ENCODE measurements at places on chromosomes 5 and 9. TPM values are rescaled to one million over a fixed set of nuclear protein-coding genes. Genes with fewer than 3 reads are reported as not detected.

Gene SLC6A3
- 0.85 TPM for total RNA-seq

Gene SEMA4D
- 48.0 TPM for total RNA-seq

Gene BARHL1
- not detected for total RNA-seq

Gene SLC45A2
- not detected for total RNA-seq

Gene PPP2R2B
- 21.3 TPM for total RNA-seq

Gene NIM1K
- total RNA-seq, result not detected

DNA sequence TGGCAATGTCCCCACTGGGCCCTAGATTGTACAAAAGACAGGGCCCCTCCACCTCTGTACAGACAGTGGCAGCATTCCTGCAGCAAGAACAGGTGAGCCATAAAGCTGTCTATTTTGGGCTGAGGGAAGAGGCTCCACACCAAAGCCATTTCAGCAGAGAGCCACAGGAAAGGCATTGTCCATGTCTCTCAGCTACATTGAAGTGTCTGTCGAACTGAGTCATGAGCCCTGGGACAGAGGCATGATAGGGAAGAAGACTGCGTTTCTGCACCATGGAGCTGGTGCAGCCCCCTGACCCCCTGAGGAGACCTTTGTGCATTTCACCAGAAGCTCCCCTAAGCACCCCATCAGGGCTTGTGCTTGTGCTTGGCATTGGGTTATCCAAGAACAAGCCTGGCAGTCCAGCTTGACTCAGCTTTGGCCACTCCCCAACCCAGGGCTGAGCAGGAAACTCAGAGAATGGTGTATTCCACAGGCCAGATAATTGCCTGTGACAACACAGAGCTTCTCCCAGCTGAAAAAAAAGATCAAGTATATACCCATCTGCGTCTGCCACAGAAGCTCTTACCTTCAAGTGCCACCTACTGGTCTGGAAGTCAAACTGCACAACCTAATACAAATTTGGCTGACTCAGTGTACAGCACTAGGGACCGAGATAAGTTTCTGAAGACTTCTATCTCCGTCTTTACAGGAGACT, 5.9 kb upstream of the FRMD3 start:
- H3K4me3 ChIP-seq, result no peak overlapping the region
- peaks cover under 1% of the 10 kb centered on the region for H3K4me1 ChIP-seq

DNA sequence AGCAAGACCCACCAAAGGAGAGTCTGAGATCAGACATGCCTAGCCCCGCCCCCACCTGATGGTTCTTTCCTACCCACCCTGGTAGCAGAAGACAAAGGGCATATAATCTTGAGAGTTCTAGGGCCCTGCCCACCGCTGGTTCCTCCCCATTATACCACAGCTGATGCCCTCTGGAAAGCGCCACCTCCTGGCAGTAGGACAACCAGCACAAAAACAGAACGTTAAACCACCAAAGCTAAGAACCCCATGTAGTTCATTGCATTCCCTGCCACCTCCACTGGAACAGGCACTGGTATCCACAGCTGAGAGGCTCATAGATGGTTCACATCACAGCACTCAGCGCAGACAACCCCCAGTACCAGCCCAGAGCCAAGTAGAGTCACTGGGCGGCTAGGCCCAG, 81.2 kb upstream of the TRPC7 start:
- peak; percentile 37 for DNase-seq
- H3K36me3 ChIP-seq, result no peaks in the 10 kb centered on the region
- no peaks in the 10 kb centered on the region for H3K27me3 ChIP-seq
- H3K4me3 ChIP-seq, result no peak overlapping the region
- H3K27ac ChIP-seq, result no peak overlapping the region
- H3K4me1 ChIP-seq, result peaks cover 17% of the 10 kb centered on the region

GRCh38 chr5:173869316-173869715, 18.8 kb upstream of the CPEB4 start:
- no peak overlapping the region for H3K27ac ChIP-seq
- DNase-seq, result no peak
- H3K4me3 ChIP-seq, result no peak overlapping the region

DNA sequence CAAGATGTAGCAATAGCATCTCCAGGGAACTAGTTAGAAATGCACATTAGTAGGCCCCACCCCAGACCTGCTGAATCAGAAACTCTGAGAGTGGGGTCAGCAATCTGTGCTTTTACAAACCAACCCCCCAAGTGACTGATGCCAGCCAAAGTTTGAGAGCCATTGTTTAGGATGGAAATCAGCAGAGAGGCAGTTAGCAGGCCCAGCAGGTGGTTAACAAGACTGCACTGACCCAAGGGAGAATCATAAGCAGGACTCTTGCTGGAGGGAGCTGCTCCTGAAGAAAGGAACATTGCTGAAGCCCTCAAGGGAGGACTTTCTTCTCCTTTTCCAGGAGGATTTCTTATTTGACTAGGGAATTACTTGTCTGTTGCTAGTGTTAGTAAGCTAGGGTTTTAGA, 74.2 kb upstream of the SLC12A2 start:
- H3K27ac ChIP-seq, result no peak overlapping the region
- H3K4me3 ChIP-seq, result no peak overlapping the region
- no peaks in the 10 kb centered on the region for H3K36me3 ChIP-seq
- DNase-seq, result peak; percentile 28

DNA sequence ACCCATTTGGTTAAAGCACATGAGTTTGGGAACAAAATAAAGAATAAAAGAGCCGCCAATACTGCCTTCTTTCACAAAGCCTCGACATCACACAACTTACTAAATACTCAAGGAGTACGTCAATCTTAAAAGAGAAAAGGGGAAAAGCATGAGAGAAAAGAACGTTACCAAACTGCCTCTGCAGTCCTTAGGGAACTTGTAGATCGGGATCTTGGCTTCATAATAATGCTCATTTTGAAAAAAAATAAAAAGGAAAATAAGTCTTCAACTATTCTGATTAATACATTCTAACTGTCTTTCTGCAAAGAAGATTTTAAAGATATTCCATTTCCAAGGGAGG, 618.4 kb downstream of the PDE4D start:
- H3K36me3 ChIP-seq, result no peaks in the 10 kb centered on the region
- no peak for DNase-seq
- peaks cover 17% of the 10 kb centered on the region for H3K4me1 ChIP-seq
- no peak overlapping the region for H3K27ac ChIP-seq
- H3K27me3 ChIP-seq, result no peaks in the 10 kb centered on the region
- H3K4me3 ChIP-seq, result peak overlapping the region; percentile 44

DNA sequence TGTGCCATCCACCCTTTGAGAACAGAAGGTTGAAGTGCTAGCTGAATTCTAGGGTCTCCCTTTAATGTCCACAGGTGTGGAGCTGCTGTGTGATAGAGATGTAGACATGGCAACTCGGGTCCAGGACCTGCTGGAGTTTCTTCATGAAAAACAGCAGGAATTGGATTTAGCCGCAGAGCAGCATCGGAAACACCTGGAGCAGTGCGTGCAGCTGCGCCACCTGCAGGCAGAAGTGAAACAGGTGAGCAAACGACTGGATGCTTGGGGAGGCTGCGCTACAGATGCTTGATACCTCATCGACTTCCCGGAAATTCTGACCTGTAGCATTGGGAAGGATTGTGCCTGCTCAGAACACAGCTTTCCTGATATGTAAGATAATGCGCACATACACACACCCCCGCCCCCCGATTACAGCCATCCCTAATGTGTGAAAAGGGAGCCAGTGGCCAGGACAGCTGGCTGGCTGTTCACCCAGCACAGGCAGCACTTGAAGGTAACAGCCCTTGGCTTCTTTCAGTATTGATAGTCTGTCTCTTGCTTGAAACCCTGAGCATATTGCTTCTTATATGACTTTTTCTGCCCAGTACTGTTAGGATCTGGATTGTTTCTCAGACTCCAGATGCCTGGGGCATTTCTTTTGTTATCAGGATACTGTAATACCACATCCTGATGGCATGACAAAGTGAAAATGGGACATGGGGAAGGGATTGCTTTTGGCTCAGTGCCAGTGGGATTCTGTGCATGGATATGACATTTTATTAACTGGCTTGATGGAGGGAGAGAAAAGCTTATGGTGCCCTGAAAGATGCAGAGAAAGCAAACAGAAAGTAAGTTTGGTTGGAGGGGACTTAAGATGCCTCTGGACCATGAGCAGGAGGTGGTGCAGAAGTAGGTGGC, 216.8 kb upstream of the OTULINL start:
- no peak overlapping the region for H3K4me3 ChIP-seq
- peaks cover 38% of the 10 kb centered on the region for H3K36me3 ChIP-seq
- no peaks in the 10 kb centered on the region for H3K4me1 ChIP-seq
- no peaks in the 10 kb centered on the region for H3K27me3 ChIP-seq
- H3K27ac ChIP-seq, result no peak overlapping the region

DNA sequence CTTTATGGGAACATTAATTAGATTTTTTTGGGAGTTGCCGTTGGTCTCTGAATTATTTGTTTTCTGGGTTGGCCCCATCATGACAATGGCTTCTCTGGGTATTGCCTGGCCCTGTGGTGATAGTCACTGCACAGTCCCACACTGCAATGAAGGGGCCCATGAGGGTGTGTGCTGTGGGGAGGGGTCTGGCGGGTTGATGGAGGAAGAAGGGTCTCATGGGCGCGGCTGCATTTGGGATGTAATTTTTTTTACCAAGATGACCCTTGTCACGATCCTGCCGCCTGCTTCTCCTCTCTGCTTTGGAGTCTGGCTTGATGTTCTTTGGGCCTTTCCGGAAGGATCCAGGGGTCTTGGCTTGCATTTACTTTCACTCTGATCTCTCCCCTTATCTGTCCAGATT, 44.1 kb downstream of the WNK2 start:
- 0 out of 2 replicates have a peak, but pooled peaks cover 4% of the 10 kb centered on the region for H3K4me1 ChIP-seq
- H3K36me3 ChIP-seq, result no peaks in the 10 kb centered on the region
- no peak overlapping the region for H3K4me3 ChIP-seq

- H3K4me1 ChIP-seq, result peaks cover 31% of the 10 kb centered on the region
- H3K36me3 ChIP-seq, result no peaks in the 10 kb centered on the region
- no peak overlapping the region for H3K27ac ChIP-seq
- peak; percentile 69 for DNase-seq
- H3K4me3 ChIP-seq, result peak overlapping the region; percentile 90
Measured at GRCh38 chr9:110049699-110050450, 158.1 kb downstream of the C9orf152 start.

GRCh38 chr5:167949435-167949834, 342.0 kb upstream of the WWC1 start:
- H3K27me3 ChIP-seq, result no peaks in the 10 kb centered on the region
- peaks cover 27% of the 10 kb centered on the region for H3K4me1 ChIP-seq
- H3K27ac ChIP-seq, result no peak overlapping the region
- DNase-seq, result no peak
- H3K36me3 ChIP-seq, result no peaks in the 10 kb centered on the region

GRCh38 chr5:79508794-79509193, 5.1 kb downstream of the HOMER1 start:
- no peak overlapping the region for H3K27ac ChIP-seq
- no peaks in the 10 kb centered on the region for H3K27me3 ChIP-seq
- H3K4me1 ChIP-seq, result peaks cover 53% of the 10 kb centered on the region
- H3K36me3 ChIP-seq, result no peaks in the 10 kb centered on the region
- H3K4me3 ChIP-seq, result peak overlapping the region; percentile 76
- DNase-seq, result no peak

DNA sequence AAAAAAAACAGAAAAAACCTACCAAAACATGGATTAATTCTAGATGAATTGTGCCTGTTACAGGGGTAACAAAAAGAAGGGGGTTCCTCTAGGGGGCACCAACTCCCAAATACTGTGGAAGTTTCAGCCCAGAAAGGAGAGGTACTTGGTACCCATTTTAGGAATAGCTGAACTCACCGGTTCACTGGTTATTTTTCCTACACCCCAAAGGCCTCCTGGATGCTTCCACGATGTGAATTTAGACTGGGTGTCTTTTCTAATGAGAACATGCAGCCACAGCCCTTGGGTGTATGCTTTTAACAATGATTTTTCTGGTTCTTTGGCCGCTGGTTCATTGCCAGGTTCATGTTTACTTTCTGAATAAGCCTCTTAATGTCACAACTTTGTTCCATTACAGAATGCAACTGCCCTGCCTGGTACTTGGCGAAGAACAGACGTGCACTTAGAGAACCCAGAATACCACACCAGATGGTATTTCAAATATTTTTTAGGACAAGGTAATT, 46.7 kb downstream of the GARNL3 start:
- H3K4me3 ChIP-seq, result no peak overlapping the region
- peak; percentile 69 for DNase-seq
- H3K4me1 ChIP-seq, result no peaks in the 10 kb centered on the region
- H3K27me3 ChIP-seq, result no peaks in the 10 kb centered on the region
- no peak overlapping the region for H3K27ac ChIP-seq

GRCh38 chr9:6215562-6215961, at the start of gene IL33:
Gene IL33, plus strand, starts transcription at chr9:6215807. Its CDS starts 25,888 bp downstream, at chr9:6241695.
- no peaks in the 10 kb centered on the region for H3K4me1 ChIP-seq
- H3K27ac ChIP-seq, result no peak within 1 kb of the TSS
- H3K27me3 ChIP-seq, result no peaks in the 10 kb centered on the region
- H3K36me3 ChIP-seq, result no peaks in the 10 kb centered on the region
- no peak for DNase-seq
- no peak within 1 kb of the TSS for H3K4me3 ChIP-seq

GRCh38 chr5:12647613-12648012, 743.4 kb upstream of the CTNND2 start:
- H3K4me1 ChIP-seq, result peaks cover 6% of the 10 kb centered on the region
- H3K27me3 ChIP-seq, result no peaks in the 10 kb centered on the region
- DNase-seq, result peak; percentile 31
- no peaks in the 10 kb centered on the region for H3K36me3 ChIP-seq
- H3K4me3 ChIP-seq, result no peak overlapping the region

- H3K36me3 ChIP-seq, result 0 out of 2 replicates have a peak, but pooled peaks cover 2% of the 10 kb centered on the region
- peaks cover 10% of the 10 kb centered on the region for H3K4me1 ChIP-seq
- H3K27me3 ChIP-seq, result peaks cover 6% of the 10 kb centered on the region
- no peak overlapping the region for H3K27ac ChIP-seq
Measured at GRCh38 chr5:150783422-150783928, 4.9 kb downstream of the SMIM3 start.

DNA sequence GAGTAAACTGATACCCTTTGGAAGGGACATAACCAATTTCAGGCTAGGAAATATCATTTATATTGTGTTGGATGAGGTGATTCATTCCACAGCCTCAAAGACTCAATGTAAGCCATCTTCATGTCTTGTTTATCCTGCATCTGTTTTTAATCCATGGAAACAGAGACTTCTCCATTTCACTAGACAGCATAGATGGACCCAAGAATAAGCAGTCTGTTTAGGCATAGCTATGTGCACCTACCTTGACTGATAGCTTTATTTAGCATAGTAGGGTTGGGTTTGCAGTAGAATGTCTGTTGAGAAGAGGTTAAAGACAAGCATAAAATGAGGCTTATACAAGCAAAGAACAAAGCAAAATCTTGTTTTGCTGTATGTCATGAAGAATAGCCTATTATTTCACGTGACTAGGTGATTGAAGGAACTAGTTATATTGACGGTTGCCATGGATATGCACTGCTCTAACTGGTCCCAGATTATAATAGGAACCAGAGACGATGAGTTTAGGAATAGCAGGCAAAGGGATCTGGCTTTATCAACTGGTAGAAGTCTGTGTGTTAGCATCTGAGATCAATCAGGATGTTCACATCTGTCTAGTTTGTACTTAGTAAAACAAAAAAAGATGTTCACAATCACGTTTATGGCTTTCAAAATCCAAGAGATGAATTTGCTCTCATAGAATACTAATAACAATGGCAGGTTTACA, 154.8 kb upstream of the KLF9 start:
- H3K4me3 ChIP-seq, result no peak overlapping the region
- no peaks in the 10 kb centered on the region for H3K27me3 ChIP-seq
- H3K4me1 ChIP-seq, result no peaks in the 10 kb centered on the region
- no peaks in the 10 kb centered on the region for H3K36me3 ChIP-seq
